ENCODE measurements at places on chromosomes 5 and 9.

GRCh38 chr9:108640230-108640629 lies 215.6 kb downstream of the ACTL7B start:
- no peak for DNase-seq

- DNase-seq: no peak
Measured at GRCh38 chr5:56054666-56055065, 59.9 kb upstream of the IL6ST start.

DNA sequence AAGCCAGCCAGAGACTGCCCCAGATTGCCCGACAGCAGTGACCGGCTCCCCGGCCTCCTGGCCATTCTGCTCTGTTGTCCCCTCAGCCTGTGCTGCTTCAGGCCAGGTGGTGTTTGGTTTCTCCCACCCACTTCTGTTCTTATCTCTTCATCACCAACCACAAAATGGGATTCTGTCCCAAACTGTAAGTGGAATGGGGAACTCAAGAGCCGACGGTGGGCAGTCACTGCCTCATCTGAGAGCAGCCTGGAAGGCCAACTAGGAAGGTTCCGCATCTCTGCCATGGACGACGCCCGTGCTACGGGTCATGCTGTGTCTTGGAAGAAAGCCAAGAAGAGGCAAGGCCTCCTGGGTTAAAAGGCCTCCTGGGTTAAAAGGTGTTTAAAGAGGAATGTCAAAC lies 219.0 kb upstream of the PIK3R1 start:
- no peak for DNase-seq

GRCh38 chr9:136048560-136049411 lies 46.3 kb downstream of the NACC2 start:
- DNase-seq: no peak

DNA sequence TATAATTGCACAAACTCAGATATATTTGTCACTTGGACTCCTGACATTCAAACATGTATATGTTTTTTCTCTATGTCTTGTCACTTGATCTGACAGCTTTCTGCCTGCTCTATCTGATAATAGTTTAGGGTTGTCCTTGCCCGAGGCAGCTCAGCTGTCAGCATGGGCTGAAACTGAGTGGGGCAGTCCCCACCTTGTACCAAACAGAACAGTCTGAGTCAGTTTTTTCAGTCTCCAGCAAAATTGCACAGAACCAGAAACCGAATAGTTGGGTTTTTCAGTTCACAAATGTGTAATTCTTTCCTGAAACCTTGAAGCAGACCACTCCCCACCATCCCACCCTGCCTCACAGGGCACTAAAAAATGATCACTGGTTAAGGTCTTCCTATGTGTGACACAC lies 9.5 kb upstream of the HAND1 start:
- DNase-seq: no peak

DNA sequence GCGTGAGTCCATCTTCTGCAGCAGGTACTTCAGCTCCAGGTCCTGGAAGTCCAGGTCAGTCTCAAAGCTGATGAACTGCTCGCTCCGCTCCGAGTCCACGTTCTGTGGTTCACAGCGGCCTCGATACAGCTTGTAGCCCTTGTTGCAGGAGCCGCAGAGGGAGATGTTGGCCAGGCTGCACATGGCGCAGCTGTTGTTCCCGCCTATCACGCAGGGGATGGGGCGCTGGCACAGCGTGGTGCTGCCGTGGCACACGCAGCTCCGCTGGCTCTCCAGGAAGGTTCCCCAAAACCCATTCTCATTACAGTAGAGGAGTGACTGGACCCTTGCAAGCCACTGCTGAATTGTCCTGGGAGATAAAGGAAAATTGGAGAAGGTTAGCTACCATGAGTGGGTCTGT lies 201.4 kb downstream of the BRINP1 start:
- no peak for DNase-seq

DNA sequence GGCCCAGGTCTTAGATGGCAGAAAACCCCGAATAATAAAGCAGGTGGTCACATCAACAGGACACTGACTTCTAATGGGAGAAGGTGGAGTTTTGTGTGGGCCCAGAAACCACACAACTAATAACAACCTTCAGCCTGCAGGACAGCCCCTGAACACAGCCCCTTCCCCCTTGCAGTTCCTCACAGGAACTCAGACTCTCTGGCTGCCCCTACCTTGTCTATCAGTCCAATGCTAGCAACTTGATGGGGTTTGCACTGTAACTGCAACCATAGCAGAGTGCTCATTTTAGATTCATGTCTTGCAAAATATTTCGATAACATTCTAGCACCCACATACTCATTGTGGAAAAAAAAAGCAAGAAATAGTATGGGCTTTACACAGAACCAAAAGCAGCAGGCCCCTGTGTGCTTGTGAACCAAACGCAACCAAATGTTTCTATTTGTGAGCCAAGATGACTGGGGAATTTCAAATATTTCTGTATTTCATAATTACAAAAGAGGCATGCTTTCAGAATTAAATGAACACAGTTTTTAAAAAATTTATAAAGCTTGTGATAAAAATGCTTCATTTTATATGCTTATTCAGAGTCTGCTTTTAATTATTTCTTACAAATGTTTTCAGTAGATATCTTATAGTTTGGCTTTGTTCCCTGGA lies 62.7 kb upstream of the PDE4D start:
- DNase-seq: no peak

GRCh38 chr5:121160591-121160990 lies 691.1 kb upstream of the FTMT start:
- DNase-seq: no peak

DNA sequence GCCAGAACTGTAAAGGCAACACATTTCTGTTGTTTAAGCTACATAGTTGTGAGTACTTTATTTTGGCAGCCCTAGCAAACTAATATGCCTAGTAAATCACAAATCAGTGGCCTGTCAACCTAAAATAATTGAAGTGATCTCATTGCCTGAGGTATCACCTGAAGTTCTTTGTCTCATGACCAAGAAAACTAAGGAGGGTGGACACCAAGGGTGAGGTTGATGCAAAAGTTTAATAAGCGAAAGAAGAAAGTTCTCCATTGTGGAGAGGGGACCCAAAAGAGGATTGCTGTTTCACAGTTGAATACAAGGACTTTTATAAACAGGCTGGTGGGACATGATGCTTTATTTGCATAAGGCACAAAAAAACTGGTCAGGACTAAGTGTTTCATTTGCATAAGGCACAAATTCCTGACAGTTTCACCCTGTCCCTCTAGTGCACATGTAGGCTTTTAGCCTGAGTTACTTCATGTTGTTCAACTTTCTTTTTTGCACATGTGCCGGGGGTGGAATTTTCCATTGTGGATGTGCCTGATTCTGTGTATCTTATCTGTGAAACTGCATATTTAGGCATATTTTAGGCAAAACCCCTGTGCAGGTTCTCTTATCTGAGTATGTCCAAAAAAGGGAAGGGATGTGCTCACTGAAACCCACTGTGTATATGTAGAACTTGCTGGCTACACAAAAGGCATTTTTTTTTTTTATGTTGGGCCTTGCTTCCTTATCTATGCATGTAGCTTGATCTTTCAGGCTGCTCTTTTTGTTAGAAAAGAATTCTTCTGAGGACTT lies 108.6 kb upstream of the RAI14 start:
- DNase-seq: no peak

- DNase-seq: no peak
Measured at GRCh38 chr5:123976379-123977033, 464.5 kb downstream of the CSNK1G3 start.

DNA sequence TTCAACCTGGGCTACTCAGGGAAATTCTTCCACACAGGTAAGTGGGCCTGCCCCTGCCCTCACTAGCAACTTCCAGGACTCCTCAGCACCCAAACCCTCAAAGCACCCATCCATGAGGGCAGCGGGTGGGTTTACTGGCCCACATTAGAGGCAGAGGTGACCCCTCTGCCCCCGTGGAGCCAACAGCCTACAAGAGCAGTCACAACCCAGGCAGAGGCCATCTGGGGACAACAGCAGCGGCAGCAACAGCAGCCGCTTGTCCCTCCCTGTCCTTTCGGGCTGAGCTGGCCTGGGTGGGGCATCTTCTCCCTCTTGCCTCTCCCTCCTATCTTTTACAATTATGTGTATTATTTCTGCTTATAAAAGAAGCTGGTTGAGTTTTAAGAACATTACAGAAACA lies 25.1 kb downstream of the NDST1 start:
- no peak for DNase-seq

- DNase-seq: no peak
Measured at GRCh38 chr9:137989156-137989555, 111.6 kb downstream of the CACNA1B start.

DNA sequence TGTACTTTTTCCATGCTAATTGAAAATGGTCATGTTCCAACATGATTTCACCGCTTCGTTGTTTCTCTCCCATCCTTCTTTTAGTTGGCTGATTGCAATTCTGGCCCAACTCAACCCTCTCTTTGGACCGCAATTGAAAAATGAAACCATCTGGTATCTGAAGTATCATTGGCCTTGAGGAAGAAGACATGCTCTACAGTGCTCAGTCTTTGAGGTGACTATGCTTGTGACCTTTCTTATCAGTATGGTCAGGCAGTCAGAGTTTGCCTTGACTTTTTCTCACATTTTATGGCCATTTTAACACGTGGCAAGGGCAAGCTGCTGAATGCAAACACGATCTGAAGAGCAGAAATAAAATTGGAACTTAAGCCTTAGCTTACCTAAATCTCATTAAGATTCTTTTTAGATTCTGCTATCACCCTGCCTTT lies 36.0 kb upstream of the CREBRF start:
- no peak for DNase-seq

GRCh38 chr9:96665789-96666188 lies 10.7 kb upstream of the PRXL2C start:
- DNase-seq: no peak

DNA sequence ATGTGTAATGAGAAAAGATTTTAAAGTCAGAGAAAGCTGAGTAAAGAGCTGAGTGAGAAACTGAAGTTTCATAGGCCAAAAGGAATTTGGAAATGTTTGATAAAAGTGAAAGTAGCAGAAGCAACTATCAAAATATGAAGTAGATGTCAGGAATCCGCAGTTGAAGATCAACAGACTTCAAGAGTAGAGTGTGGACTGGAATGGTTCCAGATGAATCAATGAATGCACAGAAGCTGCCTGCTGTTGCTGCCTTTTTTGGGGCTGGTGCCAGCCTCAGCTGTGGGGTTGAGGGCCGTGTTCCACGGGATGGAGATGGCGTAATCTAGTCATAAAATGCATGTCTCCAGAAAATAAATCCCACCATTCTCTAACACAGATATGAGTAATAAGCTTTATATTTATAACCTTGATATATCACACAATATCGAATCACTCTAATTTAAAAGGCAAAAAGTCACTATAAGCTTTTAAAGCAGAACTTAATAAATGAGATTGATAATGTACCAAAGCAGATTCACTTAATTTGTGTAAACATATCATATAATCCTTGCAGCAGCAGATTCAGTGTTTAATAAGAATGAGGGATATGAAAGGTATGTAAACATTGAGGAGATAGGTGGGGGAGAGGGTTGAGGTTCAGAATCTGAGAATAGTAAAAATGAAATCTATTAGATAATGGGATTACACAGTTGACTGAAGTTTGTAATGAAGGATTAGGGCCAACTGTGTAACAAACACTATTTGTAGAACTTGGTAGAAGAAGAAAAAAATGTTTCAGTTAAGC lies 652.3 kb upstream of the FTMT start:
- no peak for DNase-seq

DNA sequence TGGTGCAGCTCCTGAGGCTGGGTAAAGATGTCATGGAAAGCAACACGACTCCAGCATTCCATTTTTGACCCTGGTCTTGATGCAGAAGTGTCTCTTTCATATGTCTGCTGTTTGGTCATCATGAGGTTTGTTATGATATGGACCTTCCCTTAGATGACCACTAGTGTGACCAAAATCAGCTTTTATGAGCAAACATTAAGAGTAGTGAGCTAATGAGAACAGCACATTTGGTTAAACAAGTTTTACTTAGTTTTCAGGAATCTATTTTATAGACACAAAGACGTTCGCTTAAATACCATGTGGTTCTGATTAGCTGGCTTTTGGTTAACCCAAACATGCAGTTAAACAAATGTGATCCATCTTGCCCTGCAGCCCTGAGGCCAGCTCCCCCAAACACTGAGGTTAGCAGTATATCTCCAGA lies 56.7 kb upstream of the ACTBL2 start:
- no peak for DNase-seq

DNA sequence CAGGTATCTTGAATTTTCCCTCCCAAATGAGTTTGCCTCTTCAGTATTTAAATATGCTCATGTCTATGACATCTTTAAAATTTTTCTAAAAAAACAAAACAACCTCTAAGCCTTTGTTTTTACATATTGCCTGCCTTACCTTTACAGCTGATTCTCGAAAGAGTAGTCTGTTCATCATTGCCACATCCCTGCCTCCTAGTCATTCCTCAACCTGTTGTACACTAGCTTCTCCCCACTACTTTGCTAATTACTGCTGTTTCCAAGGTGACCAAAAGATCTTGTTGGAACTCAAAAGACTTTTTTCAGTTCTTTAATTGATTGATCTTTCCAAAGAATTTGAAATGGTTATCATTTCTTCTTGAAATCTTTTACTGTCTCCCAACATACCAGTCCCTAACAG lies 1.9 kb upstream of the NADK2 start:
- no peak for DNase-seq

- no peak for DNase-seq
Measured at GRCh38 chr5:149387081-149387631, 8.1 kb upstream of the IL17B start.

- DNase-seq: no peak
Measured at GRCh38 chr5:38422622-38423021, 133.8 kb downstream of the LIFR start.

- DNase-seq: no peak
Measured at GRCh38 chr9:127105805-127106465, 16.5 kb downstream of the ANGPTL2 start.

DNA sequence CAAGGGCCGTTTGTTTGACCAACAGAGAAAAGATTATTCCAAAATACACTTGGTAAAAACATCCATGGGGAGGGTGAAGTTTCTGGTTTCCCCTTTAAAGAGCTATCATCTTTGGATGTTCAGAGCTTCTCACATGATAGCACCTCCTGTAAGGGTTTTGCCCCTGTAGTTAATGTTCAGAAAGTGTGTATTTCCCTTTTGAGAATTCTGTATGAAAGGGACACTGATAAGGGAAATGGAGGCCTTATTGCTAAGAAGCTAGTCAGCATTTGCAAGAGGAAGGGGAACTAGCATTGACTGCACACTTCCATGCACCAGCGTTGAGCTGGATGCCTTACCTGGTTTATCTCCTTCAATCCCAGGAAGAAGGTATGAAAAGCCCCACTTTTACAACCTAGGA lies 31.5 kb upstream of the C5orf58 start:
- no peak for DNase-seq

Measured in stimulated activated CD4-positive, alpha-beta T cell treated with anti-CD3 and anti-CD28 coated beads, TNF-alpha, amount 100 ng/mL, for 4 hours (primary cell).